NCI-H526 treated with DMSO at 0.1 percent for 48 hours (cell line): ENCODE measurements at places on chromosomes 12 and 14.

DNA sequence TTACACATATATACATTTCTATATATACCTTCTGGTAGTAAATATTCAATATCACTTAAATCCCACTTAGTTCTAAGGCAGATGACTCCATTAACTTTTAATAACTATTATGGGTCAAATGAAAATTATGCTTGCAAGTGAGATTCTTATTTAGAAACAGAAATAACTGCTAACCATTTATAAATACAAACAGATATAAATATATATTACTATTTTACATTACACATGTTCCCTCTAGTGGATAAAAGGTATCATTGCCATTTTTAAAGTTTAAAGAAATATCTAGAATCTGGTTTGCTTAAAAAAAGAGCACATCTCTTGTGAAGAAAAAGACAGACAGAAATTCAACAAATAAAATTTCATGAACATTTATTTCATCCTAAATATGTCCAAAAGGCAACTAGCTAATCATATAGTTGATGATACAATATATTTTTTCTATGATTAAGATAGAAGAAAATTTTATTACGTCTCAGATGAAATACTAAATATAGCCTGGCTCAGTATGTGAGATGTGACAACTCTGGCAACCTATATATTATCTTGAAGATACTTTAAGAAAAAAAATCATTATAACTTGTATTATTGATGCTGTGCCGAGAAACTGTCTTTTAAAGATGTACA is 11.7 kb upstream of the RAD51AP1 start:
- DNase-seq: peak; percentile 4

DNA sequence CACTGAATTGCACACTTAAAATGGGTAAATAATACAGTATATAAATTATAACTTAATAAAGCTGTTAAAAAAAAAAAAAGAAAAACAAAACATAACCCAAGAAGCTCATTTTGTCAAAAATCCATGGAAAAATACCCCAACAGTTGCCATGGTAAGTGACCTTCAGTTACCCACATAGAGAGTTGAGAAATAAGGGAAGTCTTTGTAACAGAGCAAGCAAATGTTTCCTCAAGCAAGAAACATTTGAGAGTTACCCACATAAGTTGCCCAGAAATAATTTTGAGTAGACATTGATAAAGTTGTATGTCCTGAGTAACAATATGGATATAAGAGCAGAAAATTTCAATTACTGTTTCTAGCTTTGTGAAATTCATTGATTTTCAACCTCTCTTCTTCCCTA is 227.4 kb downstream of the CCDC59 start:
- no peak for DNase-seq

DNA sequence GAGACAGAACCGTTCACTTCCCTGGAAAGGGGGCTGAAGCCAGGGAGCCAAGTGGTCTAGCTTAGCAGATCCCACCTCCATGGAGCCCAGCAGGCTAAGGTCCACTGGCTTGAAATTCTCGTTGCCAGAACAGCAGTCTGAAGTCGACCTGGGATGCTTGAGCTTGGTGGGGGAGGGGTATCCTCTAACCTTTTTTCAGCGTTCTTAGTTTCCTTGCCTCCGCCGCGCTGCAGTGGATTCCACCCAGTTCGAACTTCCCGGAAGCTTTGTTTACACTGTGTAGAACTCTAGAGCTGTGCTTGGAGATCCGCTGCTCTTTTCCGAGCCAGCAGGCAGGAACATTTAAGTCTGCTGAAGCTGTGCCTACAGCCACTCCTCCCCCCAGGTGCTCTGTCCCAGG is 45.2 kb upstream of the FKBP4 start:
- no peak for DNase-seq

DNA sequence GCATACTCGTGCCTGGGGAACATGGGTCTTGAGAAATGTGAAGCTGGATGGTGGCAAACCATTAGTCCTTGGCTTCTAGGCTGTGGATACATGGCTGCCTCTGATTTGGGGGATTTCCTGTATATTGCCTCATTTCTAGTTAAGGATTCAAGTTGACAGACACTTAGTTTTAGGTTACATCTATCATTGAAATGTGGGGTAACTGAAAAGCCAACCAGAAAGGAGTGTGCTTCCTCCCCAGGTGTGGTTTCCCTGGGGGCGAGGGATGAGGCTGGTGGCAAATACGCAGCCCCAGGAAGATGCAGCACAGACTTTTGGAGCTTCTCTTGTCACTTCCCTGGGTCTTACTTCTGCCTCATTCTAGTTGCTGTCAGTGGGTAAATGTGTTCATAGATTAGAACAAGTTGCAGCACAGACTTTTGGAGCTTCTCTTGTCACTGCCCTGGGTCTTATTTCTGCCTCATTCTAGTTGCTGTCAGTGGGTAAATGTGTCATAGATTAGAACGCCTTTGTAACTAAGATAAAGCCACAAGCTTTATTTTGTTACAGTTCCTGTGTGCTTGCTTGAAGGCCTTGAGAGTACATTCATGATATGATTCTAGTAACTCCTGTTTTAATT is 85.1 kb downstream of the BORCS5 start:
- DNase-seq: no peak

DNA sequence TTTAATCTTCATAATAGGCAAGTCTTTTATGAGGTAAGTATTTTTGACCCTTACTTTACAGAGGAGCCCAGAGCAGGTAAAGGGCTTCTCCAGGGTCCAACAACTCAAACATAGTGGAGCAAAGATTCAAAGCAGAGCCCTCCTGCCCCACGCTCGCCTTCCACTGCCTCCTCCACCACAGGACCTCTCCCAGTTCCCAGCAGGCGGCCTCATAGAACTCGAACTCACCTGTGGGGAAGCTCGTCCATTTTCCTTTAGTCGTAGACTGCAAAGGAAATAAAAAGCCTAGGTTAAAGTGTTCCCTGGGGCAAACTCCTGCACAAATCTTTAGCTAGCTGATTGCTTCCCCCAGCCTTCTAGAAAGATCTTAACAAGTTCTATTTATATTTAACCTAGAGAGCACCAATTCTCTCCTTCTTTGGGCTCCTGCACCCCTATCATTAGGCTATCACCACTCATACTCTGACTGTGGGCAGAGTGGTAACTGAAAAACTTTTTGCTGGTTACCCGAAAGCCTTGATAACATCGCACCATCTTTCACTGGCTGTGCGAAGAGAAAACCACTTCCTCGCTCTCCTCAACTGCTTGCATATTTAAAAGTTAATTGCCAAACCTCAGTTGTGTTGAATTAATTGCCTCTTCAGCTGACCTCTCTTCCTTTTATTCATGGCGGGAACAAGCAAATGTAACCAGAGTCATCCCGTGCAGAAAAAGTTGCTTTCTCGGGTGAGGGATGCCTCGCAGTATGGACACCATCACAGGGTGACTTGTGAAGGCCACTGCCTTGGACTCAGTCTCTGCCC is 299.6 kb downstream of the DPF3 start:
- DNase-seq: no peak

DNA sequence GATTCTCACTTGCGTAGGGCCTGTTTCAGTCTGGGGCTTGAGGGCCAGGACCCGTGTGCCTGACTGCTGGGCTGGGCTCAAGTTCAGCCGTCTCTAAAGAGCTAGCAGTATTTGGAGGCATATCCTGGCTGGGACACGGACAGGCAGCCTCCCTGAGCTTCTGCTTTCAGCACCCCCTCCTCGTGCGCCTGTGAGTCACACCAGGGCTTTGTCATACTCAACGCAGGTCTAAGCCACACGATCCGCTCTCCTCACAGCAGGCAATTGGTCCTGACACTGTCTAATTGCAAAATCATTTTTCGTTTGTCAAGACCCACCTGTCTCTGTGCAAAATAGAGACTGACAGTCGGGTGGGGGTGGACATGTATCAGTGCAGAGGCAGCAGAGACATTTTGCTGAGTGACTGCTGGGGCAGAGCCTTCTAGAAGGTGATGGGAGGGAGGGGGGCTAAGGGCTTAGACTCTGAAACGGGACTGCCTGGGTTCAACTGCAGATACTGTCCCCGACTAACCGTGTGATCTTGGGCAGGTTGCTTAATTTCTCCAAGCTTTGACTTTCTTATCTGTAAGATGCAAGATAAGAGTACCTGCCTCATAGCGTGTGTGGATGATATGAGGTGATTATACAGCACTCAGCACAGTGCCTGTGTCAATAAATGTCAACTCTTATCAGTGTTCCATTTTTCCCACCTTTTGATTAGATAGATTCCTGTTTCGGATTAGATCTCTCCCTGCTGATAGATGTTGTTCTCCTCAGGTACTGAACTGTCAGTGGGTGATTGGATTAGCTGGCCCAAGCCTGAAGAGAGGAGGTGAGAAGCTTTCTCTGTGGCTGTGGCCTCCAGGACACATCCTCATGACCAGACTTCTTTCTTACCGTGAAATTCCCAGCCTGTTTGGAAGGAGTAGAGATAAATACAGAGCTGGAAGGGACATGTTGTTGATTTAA is 53.1 kb downstream of the KCNA1 start:
- DNase-seq: no peak

DNA sequence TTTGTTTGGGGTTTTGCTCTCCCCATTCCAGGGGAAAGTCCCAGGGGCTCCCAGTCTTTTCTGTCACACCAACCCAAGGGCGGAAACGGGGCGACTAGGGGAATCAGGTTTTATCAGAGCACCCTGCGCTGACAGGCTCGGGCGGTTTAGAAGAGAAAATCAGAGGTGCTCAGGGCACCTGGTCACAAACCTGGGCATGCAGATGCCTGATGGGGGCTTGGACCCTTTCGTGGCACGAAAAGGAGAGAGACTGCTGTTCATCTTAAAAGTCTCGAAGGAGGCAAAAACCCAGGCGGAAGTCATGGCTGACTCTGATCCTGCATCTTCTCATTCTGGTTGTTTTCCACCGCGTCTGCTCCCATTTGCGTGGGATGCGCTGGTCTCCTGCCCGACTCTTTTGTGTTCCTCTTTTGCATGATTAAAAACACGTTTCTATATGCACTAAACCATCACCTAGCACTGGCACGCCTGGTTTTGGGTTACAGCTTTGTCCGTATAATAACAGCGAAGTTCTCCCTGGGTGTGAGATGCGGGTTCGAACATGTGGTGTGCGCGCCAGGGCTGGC is 13.2 kb downstream of the OTX2 start:
- no peak for DNase-seq

DNA sequence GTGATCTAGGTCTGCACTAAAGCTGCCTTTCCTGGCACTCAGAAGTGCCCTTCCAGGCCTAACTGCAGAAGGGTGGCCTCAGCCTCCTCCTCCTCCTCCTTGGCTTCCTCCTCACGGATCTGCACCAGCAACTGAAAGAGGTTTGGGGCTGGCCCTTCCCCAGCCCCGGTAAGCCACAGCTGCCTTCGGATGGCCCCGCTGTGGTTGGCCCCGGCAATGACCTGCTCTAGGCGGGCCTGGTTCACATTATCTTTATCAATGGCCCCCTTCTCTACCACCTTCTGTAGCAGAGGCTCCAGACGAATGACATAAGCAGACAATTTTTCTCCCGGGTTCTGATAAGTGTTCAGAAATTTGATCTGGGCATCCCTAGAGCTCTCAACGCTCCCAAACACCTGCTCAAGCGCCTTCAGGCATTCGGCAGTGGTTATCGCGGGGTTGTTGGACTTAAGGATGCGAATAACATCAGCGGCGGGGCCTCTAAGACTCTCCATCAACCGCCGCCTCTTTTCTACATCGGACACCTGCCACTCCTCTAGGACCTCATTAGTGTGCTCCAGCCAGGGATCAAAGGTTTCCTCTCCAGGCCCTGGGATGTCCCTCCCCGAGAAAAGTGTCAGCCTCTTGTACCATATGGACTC is 1.5 kb downstream of the PNMA1 start:
- DNase-seq: peak; percentile 34
